ENCODE measurements at places on chromosomes 6 and 20.

- no peak for DNase-seq
Measured at GRCh38 chr20:20561841-20562240, 150.6 kb downstream of the RALGAPA2 start.

DNA sequence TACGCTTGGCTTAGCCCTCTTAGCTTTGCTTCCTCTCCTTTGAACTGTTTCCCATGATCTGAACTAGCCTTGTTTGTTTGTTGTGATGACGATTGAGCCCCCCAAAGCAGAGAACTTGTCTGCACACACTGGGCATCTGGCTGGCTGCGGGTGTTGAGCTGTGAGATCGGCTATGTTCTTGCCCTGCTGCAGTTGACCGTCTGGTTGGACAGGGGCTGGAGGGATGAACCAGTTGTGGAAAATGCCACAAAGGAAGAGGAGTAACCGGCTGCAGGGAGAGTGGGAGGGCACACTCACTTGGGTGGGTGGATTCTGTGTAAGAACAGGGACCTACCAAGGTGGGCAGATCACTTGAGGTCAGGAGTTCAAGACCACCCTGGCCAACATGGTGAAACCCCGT, 12.4 kb upstream of the RSPO4 start:
- no peak for DNase-seq

DNA sequence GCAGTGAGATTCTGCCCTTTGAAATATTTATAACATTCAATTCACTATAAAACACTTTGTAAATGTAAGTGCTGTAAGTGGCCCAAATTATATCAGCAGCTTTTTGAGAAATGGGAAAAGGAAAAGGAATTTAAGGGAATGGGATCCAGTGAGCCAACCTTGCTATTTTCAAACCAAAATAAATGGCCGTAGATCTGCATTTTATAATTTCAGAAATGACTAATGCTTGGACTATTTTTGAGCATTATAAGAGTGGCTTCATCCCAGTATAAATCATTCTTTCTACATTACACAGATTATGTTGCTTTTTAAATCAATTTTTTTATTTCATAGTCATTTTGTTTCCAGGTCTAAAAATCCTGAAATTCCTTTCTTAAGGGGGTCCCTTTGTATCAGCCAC, 49.2 kb downstream of the ANKRD6 start:
- no peak for DNase-seq

GRCh38 chr20:54345821-54346220, 129.6 kb upstream of the DOK5 start:
- no peak for DNase-seq

DNA sequence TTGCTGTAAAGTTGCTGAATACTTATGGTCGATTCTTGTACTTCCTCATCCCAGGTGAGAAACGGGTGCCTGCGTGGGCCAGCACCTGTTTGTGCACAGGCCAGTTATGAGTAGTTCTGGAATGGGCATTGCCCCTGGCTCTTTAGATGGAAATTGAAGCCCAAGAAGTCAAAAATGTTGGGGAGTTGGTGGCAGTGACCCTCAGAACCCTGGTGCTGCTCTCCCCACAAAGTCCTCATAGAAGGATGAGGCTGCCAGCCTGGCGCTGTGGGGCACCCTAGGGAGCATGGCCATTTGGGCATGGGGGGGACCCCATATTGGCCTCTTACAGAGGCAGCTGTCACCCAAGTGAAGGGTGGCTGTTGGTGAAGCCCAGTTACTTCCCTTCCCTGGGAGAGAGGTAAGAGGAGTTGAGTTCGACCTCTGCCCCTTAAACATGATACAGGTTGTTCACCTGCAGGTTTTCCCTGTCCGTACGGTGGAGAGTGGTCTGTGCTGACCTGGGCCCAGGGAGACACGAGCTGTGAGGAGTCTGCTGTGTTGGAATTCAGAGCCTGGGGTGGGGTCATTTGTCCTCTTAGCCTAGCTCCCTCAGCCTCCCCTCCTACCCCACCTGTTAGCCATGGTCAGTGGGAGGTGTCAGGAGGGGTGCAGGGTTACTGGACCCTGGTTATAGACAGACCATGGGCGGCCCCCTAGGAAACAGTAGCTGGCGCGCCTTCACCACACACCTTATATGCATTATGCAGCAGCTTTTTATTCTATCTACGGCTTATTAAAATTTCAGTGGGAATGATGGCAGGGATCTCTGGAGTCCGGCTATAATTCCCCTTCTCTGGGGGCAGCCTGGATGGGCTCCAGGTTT, 4.9 kb downstream of the HMGA1 start:
- no peak for DNase-seq

- no peak for DNase-seq
Measured at GRCh38 chr6:66526061-66526460, 819.0 kb upstream of the EYS start.

- no peak for DNase-seq
Measured at GRCh38 chr6:16430391-16431089, 192.2 kb downstream of the GMPR start.

GRCh38 chr20:40283689-40284088, 405.3 kb downstream of the MAFB start:
- DNase-seq: no peak

GRCh38 chr20:14191559-14191958, 145.9 kb downstream of the FLRT3 start:
- no peak for DNase-seq

- DNase-seq: peak; percentile 79
Measured at GRCh38 chr6:166343150-166343487, 774 bp upstream of the SFT2D1 start.

DNA sequence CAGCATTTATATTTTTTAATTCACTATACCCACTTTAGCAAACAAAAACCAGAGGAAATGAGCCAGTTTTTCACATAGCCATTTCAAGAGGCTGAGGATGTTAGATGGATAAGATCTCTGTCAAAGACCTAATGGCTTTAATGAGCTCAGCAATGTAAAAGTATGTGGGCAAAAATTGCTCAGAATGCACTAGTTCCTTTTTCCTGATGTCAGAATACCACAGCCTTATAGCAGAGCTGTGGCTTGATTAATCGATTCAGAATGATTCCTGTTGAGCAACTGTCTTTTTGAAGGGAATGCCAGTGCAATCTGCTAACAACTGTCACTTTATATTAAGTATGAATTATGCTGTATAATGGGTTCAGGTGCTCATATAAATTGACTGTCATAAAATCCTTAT, 100.6 kb upstream of the HIVEP1 start:
- DNase-seq: no peak

DNA sequence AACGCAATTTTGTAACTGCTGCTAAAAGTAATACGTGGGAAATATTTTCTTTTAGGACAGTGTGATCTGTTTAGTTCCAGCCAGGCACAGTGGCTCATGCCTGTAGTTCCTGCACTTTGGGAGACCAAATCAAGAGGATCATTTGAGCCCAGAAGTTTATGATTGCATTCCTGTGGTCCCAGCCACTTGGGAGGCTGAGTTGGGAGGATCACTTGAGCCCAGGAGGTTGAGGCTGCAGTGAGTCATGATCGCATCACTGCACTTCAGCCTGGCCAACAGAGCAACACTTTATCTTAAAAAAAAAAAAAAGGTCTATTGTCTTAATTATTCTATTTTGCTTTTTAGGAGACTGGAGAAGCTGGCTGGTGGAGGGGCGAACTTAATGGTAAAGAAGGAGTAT, 101.5 kb downstream of the CD2AP start:
- DNase-seq: no peak

DNA sequence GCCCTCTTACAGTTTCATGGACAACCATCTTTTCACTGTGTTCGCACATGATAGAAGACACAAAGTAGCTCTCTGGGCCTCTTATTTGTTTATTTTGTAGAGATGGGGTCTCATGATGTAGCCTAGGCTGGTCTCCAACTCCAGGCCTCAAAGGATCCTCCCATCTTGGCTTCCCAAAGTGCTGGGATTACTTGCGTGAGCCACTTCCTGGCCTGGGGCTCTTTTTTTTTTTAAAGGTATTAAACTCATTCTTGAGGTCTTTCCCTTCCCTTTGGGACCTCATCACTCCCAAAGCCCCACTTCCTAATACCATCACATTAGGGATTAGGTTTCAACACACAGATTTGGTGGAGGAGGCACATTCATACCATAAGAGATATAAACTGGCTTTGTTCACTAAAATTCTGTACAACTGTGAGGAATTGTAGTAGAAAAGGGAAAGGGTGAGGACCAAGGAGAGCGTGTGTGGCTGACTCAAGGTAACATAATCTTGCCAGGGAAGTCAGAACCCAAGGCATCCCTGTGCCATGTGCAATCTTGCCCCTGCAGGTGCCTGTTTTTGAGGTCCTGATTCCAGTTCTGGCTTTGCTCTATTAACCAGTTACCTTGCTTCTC, 45.5 kb downstream of the EIF2S2 start:
- DNase-seq: no peak

- no peak for DNase-seq
Measured at GRCh38 chr6:16533210-16533609, 228.1 kb downstream of the ATXN1 start.

GRCh38 chr20:21820688-21821087, 115.2 kb downstream of the PAX1 start:
- DNase-seq: no peak

Data from B cell (primary cell).